ENCODE measurements at places on chromosomes 4 and X.

GRCh38 chrX:102930990-102931756 is 5.9 kb upstream of the RAB40AL start:
- DNase-seq: no peak

DNA sequence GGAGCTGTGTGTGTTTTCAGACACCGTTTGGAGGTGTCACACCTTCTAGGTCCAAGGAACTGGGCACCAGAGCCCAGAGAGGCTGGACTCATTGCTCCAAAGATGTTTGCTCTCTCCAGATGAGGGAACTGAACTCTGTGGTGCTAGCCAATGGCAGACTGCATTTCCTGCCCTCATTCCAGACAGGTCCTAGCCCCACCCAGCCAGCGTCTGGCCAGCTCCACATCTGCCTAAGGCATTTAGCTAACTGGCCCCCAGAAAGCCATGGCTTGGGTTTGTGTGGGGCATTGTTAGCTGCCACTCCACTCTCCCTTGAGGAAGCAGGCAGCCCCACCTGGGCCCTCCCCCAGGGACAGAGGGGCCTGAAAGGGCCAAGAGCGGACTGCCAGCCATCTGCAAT is 11.4 kb downstream of the FGD1 start:
- no peak for DNase-seq

DNA sequence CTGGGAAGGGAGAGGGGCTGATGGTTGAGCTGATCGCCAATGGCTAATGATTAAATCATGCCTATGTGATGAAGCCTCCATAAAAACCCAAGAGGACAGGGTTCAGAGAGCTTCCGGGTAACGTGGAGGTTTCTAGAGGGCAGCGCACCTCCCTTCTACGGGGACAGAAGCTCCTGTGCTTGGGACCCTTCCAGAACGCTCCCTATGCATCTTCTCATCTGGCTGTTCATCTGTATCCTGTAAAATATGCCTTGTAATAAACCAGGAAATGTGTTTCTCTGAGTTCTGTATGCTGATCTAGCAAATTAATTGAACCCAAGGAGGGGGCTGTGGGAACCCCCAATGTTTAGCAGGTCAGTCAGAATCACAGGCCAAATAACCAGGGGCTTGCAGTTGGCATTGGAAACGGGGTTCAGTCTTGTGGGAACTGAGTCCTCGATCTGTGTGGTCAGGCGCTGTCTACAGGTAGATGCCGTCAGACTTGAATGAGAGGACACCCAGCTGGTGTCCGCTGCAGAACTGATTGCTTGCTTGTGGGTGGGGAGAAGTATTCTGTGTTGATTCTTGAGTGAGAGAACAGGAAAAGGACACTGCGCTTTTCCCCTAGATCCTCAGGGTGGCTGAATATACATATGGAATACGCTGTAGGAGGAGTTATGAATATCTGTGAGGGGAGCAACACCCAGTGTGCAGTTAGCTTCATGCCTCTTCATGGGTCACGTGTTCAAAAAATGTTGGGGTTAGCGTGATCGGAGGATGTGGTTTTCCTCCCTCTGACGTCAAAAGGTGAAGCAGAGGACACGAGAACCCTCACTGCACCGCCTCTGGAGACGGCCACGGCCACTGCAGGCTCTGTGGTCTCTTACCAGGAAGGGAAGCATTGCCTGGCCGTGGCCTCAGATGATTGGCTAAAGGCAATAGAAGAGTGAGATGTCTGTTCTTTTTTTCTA is 29.2 kb downstream of the HTT-AS start:
- no peak for DNase-seq

- DNase-seq: no peak
Observed at GRCh38 chr4:137069473-137069872, 462.8 kb downstream of the PCDH18 start.

- DNase-seq: no peak
Observed at GRCh38 chr4:19575924-19576323, 675.8 kb upstream of the SLIT2 start.

DNA sequence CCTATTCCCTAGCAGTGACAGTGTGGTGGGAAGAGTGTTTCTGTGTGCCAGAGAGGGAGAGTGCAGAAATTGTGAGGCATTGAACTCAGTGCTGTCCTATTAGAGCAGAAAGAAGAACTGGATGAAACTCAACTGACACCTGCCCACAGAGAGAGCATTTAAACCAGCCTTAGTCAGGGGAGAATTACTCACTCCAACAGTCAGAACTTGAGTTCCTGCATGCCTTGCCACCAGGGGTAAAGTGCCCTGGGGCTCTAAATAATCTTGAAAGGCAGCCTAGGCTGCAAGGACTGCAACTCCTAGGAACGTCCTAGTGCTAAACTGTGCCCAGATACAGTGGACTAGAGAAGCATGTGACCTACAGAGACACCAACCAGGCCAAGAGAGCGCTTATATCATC is 12.8 kb downstream of the CYSLTR1 start:
- no peak for DNase-seq

- no peak for DNase-seq
Observed at GRCh38 chr4:181272422-181272821, 970.8 kb upstream of the TENM3 start.

DNA sequence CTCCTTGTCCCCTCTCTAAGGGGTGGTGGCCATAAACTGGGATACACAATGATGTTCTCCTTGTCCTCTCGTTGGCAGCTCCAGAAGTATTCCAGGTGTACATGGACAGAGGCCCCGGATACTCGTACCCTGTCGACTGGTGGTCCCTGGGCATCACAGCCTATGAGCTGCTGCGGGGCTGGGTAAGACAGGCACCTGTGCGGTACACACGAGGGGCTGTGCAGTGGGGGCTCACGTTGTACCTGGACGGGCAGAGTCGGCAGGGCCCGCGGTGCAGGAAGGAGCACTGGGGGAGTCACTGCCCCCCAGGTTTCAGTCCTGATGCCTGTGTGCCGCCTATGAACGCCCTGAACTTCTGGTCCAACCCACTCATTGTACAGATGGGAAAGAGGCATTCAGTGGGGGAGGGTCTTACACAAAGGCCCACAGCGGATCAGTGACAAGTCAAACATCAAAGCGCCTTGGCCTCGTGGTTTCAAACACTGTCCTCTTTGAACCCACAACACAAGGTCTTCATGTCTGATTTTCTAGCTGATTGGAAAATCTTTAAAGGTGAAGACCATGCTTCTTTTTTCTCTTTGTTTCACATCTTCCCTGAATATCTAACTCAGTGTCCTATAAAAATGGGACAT is 261.6 kb downstream of the EVC2 start:
- peak; percentile 46 for DNase-seq

DNA sequence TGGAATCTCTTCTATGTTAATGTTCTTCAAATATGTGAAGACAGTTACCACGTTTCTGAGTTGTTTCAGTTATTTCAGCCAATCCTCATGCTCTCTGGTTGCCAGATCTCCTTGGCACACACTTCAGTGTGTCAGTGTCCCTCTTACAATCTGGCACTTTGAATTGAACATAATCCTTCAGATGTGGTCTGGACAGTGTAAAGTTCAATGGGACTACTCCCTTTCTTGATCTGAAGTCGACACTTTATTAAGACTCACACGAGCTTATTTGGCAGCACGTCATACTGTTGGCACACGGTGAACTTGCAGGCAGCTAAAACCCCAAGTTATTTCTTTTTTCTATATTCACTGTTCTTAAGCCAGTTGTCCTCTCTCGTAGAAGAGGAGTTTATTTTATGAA is 28.2 kb downstream of the ARSJ start:
- DNase-seq: no peak

- DNase-seq: no peak
Observed at GRCh38 chrX:153057281-153057680, 1.0 kb downstream of the PNMA3 start.

- DNase-seq: no peak
Observed at GRCh38 chr4:154836513-154836912, 55.4 kb downstream of the RBM46 start.

- no peak for DNase-seq
Observed at GRCh38 chr4:177080388-177080787, 229.3 kb upstream of the NEIL3 start.

- DNase-seq: no peak
Observed at GRCh38 chr4:25258980-25259578, 25.2 kb downstream of the PI4K2B start.

- no peak for DNase-seq
Observed at GRCh38 chrX:20481632-20482031, 214.9 kb upstream of the RPS6KA3 start.

GRCh38 chrX:113408843-113409242 is 568.2 kb upstream of the AMOT start:
- DNase-seq: no peak

- DNase-seq: no peak
Observed at GRCh38 chr4:98919996-98920395, 8.9 kb downstream of the EIF4E start.

- DNase-seq: no peak
Observed at GRCh38 chr4:86054286-86055032, 305.4 kb downstream of the MAPK10 start.
